ENCODE measurements at places on chromosomes 3 and 15.

- no peaks in the 10 kb centered on the region for H3K27me3 ChIP-seq
- no peak overlapping the region for H3K4me3 ChIP-seq
- H3K27ac ChIP-seq: no peak overlapping the region
Observed at GRCh38 chr3:39718674-39719595, 90.5 kb upstream of the MYRIP start.

DNA sequence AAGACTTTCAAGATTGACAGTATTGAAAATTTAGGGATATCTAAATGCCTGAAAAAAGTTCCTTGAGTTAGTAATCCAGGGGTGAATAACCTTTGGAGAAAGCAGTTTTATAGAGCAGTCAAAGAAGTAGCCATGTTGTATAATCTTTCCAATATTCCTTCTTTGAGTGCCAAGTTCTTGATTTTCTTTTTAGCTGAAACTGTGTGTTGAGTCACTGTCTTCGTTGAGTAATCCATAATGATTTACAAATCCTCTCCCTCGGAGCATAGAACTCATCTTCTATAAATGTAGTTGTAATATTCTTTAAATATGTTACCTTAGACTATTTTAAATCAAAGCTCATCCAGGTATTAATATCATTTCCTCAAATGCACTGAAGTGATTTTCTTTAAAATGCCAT lies 135.2 kb downstream of the BBX start:
- H3K4me3 ChIP-seq: no peak overlapping the region
- no peaks in the 10 kb centered on the region for H3K36me3 ChIP-seq
- DNase-seq: no peak
- no peaks in the 10 kb centered on the region for H3K27me3 ChIP-seq
- H3K27ac ChIP-seq: no peak overlapping the region
- H3K4me1 ChIP-seq: peaks cover 15% of the 10 kb centered on the region

DNA sequence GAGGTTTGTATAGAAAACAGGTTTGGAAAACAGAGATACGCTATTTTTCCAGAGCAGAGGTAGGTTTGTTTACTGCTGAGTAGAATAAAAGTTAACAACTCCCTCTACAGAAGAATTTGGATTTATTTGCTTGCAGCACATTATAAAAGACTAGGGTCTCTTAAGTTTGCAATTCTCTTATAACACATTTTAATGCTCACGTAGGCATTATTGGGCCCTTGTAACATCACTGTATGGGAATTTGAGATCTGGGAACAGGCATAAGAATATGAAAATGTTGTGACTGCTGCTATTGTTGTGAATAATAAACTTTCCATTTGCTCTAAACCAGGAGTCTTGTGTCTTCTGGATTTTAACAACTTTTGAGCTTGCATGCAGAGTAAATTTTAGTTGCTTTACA lies 128.3 kb upstream of the CADM2 start:
- no peaks in the 10 kb centered on the region for H3K36me3 ChIP-seq
- H3K4me3 ChIP-seq: no peak overlapping the region
- DNase-seq: no peak
- H3K27me3 ChIP-seq: no peaks in the 10 kb centered on the region
- no peak overlapping the region for H3K27ac ChIP-seq
- no peaks in the 10 kb centered on the region for H3K4me1 ChIP-seq

- no peak overlapping the region for H3K27ac ChIP-seq
- no peaks in the 10 kb centered on the region for H3K27me3 ChIP-seq
- no peak overlapping the region for H3K4me3 ChIP-seq
- H3K36me3 ChIP-seq: no peaks in the 10 kb centered on the region
- DNase-seq: no peak
Observed at GRCh38 chr3:131081224-131081623, 54.5 kb downstream of the NEK11 start.

DNA sequence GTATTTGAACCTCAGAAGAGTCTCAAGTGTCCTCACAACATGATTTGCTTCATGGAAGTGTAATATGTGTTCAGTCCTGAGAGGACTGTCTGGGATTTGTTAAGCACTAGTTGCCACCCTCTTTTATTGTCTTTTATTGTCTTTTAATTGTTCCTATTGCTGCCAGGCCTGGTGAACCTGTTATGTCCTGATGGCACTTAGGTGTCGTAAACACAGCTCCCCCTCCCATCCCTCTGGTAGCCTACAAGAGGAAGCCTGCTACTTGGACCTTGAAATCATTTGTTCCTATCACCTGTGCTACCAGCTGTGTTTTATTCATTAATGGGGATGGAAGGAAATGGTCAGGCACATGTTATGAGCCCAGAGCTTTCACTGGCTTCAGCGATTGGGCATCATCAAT lies 19.3 kb downstream of the CCNB2 start:
- H3K4me1 ChIP-seq: peaks cover 18% of the 10 kb centered on the region
- H3K27ac ChIP-seq: no peak overlapping the region
- H3K27me3 ChIP-seq: no peaks in the 10 kb centered on the region
- DNase-seq: no peak

GRCh38 chr3:162138509-162138908 lies 641.9 kb downstream of the OTOL1 start:
- DNase-seq: no peak
- H3K36me3 ChIP-seq: no peaks in the 10 kb centered on the region
- no peak overlapping the region for H3K27ac ChIP-seq
- no peaks in the 10 kb centered on the region for H3K27me3 ChIP-seq
- H3K4me1 ChIP-seq: no peaks in the 10 kb centered on the region

- peaks cover 2% of the 10 kb centered on the region for H3K4me1 ChIP-seq
- no peak overlapping the region for H3K27ac ChIP-seq
- DNase-seq: no peak
- peaks cover 54% of the 10 kb centered on the region for H3K36me3 ChIP-seq
Observed at GRCh38 chr15:40190591-40190990, 29.7 kb downstream of the BUB1B start.

GRCh38 chr3:17469954-17470353 lies 272.5 kb downstream of the TBC1D5 start:
- no peak for DNase-seq
- no peaks in the 10 kb centered on the region for H3K4me1 ChIP-seq
- H3K27me3 ChIP-seq: no peaks in the 10 kb centered on the region
- H3K27ac ChIP-seq: no peak overlapping the region
- H3K36me3 ChIP-seq: no peaks in the 10 kb centered on the region

GRCh38 chr15:33671456-33671855 lies 296.8 kb upstream of the CHRM5 start:
- no peak overlapping the region for H3K27ac ChIP-seq
- H3K27me3 ChIP-seq: peaks cover 3% of the 10 kb centered on the region
- no peak overlapping the region for H3K4me3 ChIP-seq
- DNase-seq: no peak

DNA sequence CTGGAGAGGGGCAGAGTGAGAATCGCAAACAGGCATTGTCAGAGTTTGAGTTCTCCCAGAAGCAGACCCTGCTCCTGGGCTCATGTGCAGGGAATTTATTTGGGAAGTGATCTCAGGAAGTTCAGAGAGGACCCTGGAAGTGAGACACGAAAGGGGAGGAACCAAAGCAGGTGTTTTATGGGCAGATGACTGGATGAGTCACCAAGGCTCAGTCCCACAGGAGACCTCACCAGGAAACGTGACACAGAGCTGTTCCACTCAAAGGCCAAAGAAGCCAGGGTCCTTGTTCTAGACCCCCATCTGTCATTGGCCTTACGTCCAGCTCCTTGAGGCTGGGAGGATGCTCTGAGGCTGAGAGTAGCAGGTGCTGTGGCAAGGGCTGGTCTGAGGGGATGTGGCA lies 43.4 kb upstream of the SEC22A start:
- no peaks in the 10 kb centered on the region for H3K4me1 ChIP-seq
- peaks cover 2% of the 10 kb centered on the region for H3K36me3 ChIP-seq
- H3K27me3 ChIP-seq: no peaks in the 10 kb centered on the region
- no peak overlapping the region for H3K27ac ChIP-seq

DNA sequence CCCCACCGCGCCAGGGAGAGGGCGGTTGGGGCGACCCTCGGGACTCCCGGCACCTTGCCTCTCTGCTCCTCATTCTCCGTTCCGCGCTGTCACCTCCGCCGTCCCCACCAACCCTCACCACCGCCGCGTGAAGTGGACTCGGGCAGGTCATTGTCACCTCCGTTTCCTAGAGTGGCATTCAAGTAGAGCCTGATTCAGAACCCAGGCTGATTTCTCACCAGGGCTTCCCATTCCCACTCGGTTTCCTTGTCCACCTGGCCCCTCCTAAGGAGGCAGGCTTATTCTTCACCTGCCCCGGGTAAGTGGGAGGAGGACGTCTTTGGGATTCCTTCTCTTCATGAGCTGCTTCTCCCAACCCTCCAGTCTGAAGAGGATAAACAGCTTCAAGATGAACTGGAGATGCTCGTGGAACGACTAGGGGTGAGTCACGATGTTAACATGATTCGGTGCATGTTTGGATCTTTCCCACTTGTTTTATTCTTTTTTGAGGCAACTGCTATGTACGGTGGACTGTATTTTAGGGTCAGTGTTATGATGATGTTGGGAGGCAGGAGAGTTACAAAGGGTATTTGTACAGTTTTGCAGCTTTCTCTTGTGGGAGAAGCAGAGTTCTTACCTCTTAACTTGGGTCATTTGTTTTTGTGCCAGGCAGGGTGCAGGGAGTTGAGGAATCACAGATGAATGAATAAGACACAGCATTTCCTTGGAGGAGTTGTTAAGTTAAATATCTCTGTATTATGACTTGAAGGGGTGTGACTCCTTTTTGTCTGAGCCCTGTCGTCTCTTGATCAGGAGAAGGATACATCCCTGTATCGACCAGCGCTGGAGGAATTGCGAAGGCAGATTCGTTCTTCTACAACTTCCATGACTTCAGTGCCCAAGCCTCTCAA lies 692 bp downstream of the PSMD2 start:
- H3K4me3 ChIP-seq: peak overlapping the region; percentile 91
- peaks cover 4% of the 10 kb centered on the region for H3K27me3 ChIP-seq
- no peak for DNase-seq
- peaks cover 26% of the 10 kb centered on the region for H3K4me1 ChIP-seq
- H3K27ac ChIP-seq: peak overlapping the region; percentile 84
